ENCODE measurements at places on chromosomes 2 and 18.

- DNase-seq: no peak
These were observed 115.5 kb upstream of the CHAC2 start for GRCh38 chr2:53652131-53652530.

DNA sequence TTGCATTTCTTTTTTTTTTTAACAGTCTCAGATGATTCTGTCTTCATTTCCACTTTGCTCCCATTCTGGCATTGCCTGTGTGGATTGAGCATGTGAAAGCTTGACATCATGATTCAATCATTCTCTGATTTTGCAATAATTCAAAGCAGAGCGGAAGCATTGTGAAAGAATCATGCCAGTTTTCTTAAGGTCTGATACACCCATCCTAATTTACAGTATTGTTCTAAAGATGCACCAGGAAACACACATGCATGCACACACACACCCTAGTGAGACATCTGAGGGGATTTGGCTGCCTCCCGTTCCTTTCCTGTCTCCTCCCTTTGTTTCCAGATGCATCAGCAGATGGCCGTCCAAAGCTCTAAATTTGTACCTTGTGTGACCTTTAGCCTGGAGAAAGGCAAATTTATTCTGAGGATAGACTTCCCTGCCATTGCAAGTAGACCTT, 97.3 kb downstream of the FMNL2 start:
- DNase-seq: no peak

DNA sequence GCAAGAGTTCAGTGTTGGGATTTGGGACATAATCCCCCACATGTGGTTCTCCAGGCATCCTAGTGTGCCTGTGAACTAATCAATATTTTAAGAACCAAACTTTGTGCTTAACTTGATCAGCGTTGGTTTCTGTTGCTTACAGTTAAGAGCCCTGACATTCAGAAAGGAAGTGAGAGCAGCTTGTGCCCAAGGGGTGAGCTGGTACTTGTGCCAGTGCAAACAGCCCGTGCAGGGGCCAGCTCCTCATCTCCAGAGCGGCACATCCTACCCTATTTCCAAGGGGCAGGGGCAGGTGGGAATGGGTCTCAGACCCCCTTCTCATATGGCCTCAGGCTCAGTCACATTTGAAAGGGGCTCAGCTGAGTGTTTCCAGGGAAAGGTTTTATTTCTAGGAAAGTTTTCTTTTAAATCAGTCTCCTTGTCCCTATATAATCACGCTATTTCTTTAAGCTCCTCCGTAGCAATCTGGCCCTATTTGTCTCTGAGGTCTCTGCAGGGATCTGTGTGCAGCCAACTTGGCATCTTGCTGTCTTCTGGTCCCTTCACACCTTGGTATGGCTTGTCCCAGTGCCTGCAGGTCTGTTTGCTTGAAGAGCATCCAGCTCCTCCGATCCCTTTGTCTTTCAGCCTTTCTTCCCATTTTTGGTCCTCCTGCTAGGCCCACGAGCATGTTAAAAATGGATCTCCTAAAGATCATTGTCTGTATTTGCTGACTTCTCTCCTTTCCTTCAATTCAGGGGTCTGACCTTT, 358.9 kb downstream of the HRH4 start:
- DNase-seq: no peak

DNA sequence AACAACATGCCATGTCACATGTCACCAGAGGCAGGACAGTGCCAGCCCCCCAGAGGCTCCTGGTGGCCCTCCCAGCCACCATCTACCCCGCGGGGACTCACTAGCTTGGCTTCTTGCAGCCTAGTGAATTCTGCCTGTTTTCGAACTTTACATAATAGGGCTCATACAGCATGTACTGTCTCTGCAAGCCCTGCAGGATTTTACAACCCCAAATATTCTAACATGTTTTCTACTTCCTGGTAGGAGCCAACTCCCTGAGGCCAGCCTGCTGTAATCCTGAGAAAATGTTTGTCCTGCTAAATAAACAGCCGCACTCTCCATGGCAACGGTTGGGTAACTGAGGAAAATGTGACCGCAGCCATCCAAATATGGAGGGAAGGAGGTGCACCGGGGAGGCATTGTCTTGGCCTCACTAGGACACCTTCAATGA, 2.7 kb downstream of the PER2 start:
- no peak for DNase-seq

DNA sequence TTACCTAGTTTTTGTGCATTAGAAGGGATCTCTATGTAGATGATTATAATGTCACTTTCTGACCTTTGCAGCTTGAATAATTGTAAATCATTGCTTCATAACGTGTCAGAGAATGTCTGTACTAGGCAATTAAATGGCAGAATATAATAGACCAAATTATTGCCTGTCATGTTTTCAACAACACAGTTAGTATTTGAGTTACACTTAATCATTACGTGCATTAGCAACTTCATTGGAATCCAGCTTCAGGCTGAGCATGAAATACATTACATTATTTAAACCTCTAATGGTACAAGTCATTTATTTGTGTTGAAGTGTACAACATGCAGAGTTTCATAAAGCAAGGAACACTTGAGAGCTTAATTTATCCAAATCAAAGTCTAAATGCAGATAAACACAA, 48.0 kb downstream of the ZNF407 start:
- DNase-seq: no peak

GRCh38 chr2:134235510-134236144, 18.2 kb upstream of the MGAT5 start:
- no peak for DNase-seq
